ENCODE measurements at places on chromosomes 12 and 14.

GRCh38 chr12:119570771-119571170 is 22.8 kb upstream of the TMEM233 start:
- DNase-seq: no peak

DNA sequence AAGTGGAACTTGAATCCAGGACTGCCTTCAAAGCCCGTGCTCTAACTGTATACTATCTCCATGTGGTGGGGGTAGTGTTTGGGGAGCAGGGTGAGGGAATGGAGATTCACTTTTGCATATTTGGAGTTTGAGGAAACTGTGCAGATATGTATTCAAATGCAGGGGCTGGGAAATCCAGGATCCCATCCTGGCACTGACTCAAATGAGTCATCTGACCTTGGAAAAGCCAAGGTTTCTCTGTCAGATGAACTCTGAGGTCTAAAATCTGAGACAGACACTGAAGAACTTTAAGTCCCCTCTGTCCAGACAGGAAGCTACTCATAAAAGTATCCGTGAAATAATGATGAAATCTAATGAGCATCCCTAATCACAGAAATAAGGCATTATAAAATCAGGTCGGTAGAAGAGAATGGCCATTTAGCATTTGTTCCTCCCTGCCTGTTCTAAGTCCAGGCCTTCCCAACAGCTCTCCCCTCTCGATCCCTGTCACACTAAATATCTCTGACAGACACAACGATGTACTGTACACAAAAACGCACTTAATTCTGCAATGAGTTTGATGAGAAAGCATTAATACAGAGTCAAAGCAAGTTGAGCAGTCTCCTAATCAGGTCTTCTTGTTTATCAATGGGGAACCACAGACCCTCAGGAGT is 14.4 kb downstream of the NIN start:
- no peak for DNase-seq

- no peak for DNase-seq
Observed at GRCh38 chr12:2244013-2244861, 191.4 kb downstream of the CACNA1C start.

DNA sequence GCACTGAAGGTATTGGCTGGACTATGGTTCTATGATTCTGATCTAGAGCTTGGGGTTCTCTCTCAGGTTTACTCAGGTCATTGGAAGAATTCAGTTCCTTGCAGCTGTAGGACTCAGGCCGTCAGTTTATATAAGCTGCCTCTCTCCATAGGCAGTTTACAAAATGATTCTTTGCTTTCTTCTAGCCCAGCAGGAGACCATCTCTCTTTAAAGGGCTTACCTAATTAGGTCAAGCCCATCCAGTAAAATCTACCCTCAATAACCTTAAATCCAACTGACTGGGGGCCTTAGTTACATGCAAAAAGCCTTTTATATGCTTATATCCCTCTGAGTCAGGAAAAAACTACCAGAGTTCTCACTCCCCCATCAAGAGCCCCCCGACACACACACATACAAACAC is 80.5 kb upstream of the GARIN6 start:
- DNase-seq: no peak

- no peak for DNase-seq
Observed at GRCh38 chr14:32761381-32761968, 177.2 kb upstream of the NPAS3 start.

DNA sequence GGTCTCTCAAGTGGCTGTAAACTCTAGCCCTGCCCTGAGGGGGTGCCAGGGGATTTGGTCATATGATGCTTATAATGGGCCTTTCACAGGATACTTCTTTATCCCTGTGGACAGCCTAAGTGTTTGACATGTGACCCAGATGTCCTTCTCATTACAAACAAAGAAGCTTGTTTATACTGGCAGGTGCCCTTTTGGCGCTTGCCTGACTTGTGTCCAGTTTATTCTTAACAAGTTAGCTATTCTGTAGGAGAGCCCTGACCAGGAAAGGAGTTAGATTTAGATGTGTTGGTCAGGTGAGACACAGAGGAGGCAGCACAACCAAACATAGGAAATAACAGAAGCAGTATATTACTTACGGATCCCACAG is 51.9 kb downstream of the CCDC91 start:
- DNase-seq: no peak
